ENCODE measurements at places on chromosomes 12 and 14.

- DNase-seq: no peak
Measured at GRCh38 chr14:76833011-76833410, 6.8 kb downstream of the LRRC74A start.

DNA sequence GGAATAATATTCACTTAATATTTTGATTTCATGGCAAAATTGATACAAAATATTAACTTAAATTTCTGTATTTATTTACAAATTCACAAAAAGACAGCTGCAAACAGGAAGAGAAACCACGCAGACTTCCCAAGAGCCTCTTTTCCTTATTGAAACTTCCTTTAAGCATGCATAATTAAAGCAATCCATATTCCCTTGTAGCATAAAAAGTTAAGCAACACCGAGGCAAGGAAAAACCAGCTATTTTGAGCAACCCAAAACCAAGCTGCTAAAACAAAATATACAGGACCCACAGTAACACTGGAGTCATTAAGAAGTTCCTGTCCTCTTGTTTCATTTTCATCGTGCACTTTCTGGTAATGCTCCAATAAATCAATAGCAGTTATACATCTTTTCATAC is 58.0 kb downstream of the EEA1 start:
- DNase-seq: no peak

GRCh38 chr14:58151133-58152013 is 640 bp downstream of the ARMH4 start:
- DNase-seq: no peak

- DNase-seq: no peak
Measured at GRCh38 chr12:2355604-2356003, 302.8 kb downstream of the CACNA1C start.

GRCh38 chr12:125289970-125290369 is 224.7 kb downstream of the AACS start:
- no peak for DNase-seq

DNA sequence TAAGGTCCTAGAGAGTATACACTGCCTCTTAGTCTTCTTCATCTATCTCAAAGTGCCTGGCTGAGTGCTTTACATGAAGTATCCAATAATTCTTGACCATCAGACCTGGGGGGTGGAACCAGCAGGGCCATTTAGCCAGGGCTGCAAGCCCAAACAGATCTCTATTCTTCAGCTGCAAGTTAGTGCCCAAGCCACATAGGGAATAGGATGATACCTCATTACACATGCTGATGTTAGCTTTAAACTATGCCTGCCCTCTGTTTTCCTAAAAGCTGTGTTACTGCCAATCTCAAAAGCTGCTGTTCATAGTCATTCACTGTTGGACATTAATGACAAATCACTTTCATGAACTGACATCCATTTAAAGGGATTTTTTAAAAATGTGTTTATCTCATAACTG is 16.7 kb upstream of the IFNG start:
- no peak for DNase-seq

GRCh38 chr12:108350511-108350910 is 11.4 kb upstream of the CMKLR1 start:
- DNase-seq: no peak

DNA sequence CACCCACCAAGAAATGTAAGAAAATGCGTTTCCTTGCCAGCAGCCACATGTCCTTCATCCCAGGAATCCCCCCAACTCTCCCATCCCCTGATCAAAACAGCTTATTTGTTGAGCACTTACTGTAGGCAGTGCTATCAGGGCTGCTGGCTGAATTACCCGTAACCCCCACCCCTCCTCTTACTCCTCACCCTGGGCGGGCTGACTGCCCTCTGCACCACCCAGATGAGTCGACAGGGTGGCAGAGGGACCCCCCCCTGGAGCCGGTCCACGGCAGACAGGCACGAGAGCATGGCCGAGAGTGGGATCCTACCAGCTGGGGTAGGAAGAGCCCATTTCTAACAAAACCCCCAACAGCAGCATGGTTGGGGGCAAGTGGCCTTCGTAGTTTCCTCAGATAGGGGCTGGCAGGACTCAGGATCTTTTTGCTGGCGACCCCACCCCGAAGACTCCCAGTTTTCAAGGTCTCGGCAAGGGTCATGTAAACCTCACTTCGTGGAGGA is 1.1 kb upstream of the RHOF start:
- no peak for DNase-seq

DNA sequence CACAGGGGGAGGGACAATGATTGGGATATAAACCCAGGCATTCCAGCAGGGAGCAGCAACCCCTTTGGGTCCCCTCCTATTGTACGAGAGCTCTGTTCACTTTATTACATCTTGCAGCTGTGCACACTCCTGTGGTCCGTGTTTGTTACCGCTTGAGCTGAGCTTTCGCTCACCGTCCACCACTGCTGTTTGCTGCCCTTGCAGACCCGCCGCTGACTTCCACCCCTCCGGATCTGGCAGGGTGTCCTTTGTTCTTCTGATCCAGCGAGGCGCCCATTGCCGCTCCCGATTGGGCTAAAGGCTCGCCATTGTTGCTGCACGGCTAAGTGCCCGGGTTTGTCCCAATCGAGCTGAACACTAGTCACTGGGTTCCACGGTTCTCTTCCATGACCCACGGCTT is 64.1 kb downstream of the E2F7 start:
- DNase-seq: no peak

DNA sequence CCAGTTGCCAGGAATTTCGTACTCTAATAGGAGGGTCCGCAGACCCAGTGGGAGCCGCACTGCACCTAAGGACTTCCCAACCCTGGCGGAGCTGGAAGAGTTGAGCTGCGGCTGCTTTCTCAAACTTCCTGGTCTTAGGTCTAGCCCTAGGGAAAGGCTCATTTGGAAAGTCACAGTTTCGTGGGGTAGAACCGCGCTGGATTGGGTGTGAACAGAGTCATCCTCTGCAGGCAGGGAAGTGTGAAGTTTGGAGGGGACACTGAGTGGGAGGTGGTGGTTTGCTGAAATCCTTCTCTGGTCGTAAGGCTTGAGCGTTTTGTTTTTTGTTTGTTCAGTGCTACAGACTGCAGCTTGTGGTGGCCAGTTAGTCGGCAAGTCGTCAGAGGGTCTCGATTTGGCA is 18.8 kb downstream of the PRKAB1 start:
- no peak for DNase-seq

- no peak for DNase-seq
Measured at GRCh38 chr12:109452489-109452888, 24.6 kb downstream of the KCTD10 start.

All from amniotic stem cell (primary cell).